ENCODE measurements at places on chromosomes 2 and 18. TPM values are rescaled to one million over a fixed set of nuclear protein-coding genes. Genes with fewer than 3 reads are reported as not detected.

- H3K4me3 ChIP-seq = no peak overlapping the region
- no peak for DNase-seq
- H3K36me3 ChIP-seq = no peaks in the 10 kb centered on the region
- H3K27me3 ChIP-seq = peaks cover 8% of the 10 kb centered on the region
- H3K4me1 ChIP-seq = no peaks in the 10 kb centered on the region
These were observed 121.2 kb downstream of the NRP2 start for GRCh38 chr2:205803500-205803899.

- no peaks in the 10 kb centered on the region for H3K36me3 ChIP-seq
- no peaks in the 10 kb centered on the region for H3K27me3 ChIP-seq
- no peaks in the 10 kb centered on the region for H3K4me1 ChIP-seq
These were observed 41.7 kb downstream of the MYOM1 start for GRCh38 chr18:3177902-3178687.

- H3K27ac ChIP-seq = no peak overlapping the region
- no peaks in the 10 kb centered on the region for H3K27me3 ChIP-seq
- no peak overlapping the region for H3K4me3 ChIP-seq
- no peak for DNase-seq
- H3K36me3 ChIP-seq = no peaks in the 10 kb centered on the region
These were observed 6.1 kb downstream of the INO80D start for GRCh38 chr2:206079699-206080465.

DNA sequence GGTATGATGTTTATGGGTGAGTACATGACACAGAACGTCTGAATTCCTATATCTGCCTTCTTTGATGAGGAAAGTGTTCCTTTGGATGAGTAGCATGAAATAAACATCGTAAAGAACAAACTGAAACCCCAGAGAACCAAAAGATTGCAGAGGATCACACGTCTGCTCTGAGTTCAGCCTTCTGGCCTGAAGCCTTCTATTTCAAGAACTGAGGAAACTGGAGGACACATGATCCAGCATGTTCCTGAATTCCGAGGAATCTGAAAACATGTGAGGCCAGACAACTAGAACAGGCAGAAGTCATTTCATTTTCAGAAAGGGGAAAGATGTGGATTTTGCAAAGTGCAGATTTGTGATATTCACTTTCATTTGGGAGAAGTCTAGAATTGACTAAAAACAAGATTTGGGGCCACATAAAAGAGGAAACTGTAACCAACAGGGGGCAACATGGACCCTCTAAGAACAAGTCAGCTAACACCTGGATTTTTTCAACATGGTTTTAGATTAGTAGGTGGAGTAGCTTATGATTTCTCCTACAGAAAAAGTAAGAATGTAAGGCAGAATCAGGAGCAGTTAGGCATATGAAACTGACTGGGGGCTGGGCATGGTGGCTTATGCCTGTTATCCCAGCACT is 8.3 kb downstream of the SULT6B1 start:
- no peaks in the 10 kb centered on the region for H3K36me3 ChIP-seq
- H3K27me3 ChIP-seq = no peaks in the 10 kb centered on the region
- H3K4me3 ChIP-seq = no peak overlapping the region
- no peaks in the 10 kb centered on the region for H3K4me1 ChIP-seq

DNA sequence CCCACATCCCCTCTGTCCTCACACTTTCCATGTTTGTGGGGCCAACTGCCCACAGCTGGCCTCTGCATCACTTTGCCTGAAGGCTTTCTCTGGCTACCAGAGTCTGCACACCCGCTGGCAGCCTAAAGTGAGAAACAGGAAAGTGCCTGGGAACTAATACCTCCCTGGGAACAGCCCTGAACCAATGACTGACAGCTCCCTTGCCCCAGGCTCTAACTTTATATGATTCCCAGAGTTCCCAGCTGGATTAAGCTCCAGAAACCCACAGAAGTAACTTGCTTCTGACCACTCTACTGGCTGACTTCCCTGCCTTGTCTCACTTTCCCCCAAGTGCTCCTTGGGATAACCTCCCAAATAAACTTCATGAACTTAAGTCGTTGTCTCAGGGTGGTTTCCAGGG is 159.6 kb upstream of the LMAN1 start:
- no peaks in the 10 kb centered on the region for H3K36me3 ChIP-seq
- H3K4me1 ChIP-seq = no peaks in the 10 kb centered on the region
- H3K27me3 ChIP-seq = peaks cover 6% of the 10 kb centered on the region

- H3K4me3 ChIP-seq = peak overlapping the region; percentile 17
- H3K27me3 ChIP-seq = peaks cover 3% of the 10 kb centered on the region
- H3K36me3 ChIP-seq = no peaks in the 10 kb centered on the region
- peaks cover 14% of the 10 kb centered on the region for H3K4me1 ChIP-seq
These were observed 14.9 kb upstream of the ECEL1 start for GRCh38 chr2:232502511-232502910.

- no peaks in the 10 kb centered on the region for H3K27me3 ChIP-seq
- no peaks in the 10 kb centered on the region for H3K36me3 ChIP-seq
- no peaks in the 10 kb centered on the region for H3K4me1 ChIP-seq
- no peak overlapping the region for H3K4me3 ChIP-seq
These were observed 157.2 kb downstream of the DDX1 start for GRCh38 chr2:15748736-15749323.

- DNase-seq = no peak
- no peaks in the 10 kb centered on the region for H3K4me1 ChIP-seq
- H3K4me3 ChIP-seq = no peak overlapping the region
- peaks cover 7% of the 10 kb centered on the region for H3K27me3 ChIP-seq
- no peaks in the 10 kb centered on the region for H3K36me3 ChIP-seq
These were observed 24.2 kb upstream of the BZW1 start for GRCh38 chr2:200787351-200788120.

- H3K4me3 ChIP-seq = no peak overlapping the region
- DNase-seq = no peak
- H3K36me3 ChIP-seq = no peaks in the 10 kb centered on the region
- H3K27ac ChIP-seq = no peak overlapping the region
- peaks cover 37% of the 10 kb centered on the region for H3K27me3 ChIP-seq
These were observed 4.6 kb upstream of the LAMA3 start for GRCh38 chr18:23684515-23685197.

GATA6 gene
- 0.76 TPM for total RNA-seq

EVX2 gene
- total RNA-seq = not detected

MTA3 gene
- total RNA-seq = 23.2 TPM

LIMS3 gene
- not detected for total RNA-seq

Measured in T-cell (primary cell).